ENCODE measurements at places on chromosomes 1 and 21.

GRCh38 chr21:42111811-42112210, 40.7 kb downstream of the UMODL1 start:
- no peak for DNase-seq

DNA sequence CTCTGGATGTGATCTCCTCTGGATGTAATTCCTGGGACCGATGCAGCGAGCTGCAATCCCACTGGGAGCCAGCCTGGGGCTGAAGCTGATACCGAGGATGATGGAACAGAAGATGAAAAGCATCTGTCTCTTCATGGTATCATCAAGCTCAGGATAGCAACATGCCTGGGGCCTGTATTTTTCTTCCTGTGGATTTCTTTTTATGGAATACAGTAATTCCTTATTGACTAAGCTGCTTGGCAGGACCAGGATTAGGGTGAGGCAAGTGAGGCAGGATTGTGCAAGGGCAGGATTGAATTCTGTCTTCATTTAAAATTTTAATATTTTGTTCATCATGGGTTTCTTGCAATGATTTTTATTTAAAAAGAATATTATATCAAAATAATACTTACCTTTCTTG, 86.6 kb downstream of the SLC25A24 start:
- DNase-seq = no peak

- no peak for DNase-seq
Measured at GRCh38 chr1:91325456-91325855, 79.2 kb downstream of the HFM1 start.

GRCh38 chr1:7808253-7808844, 24.3 kb downstream of the PER3 start:
- DNase-seq = no peak

DNA sequence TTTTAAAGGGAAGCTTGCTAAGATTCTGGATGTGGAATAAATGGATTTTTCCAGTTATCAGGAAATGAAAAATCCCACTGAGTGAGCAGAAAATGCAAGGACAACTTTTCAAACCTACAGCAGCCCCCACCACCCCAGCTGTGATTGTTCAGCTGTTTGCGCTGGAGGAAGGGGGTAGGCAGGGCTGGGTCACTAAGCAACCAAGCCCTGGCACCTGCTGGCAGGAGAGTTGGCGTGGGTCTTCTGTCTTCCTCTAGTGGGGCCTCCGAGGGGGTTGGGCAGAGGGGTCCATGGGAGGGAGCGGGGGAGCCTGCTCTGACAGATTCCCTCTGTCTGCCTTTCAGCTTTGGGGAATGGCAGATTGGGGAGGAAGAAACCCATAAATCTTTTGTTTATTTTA, 45.3 kb downstream of the EIF2D start:
- no peak for DNase-seq

Data from GM19239 (cell line).